H1 (cell line): ENCODE measurements at places on chromosomes 2 and 18. TPM values are rescaled to one million over a fixed set of nuclear protein-coding genes. Genes with fewer than 3 reads are reported as not detected.

GRCh38 chr2:201118961-201119854 is 3.2 kb downstream of the CFLAR start:
- no peak for DNase-seq

- no peak for DNase-seq
Measured at GRCh38 chr2:159516241-159516758, 100.0 kb downstream of the BAZ2B start.

DNA sequence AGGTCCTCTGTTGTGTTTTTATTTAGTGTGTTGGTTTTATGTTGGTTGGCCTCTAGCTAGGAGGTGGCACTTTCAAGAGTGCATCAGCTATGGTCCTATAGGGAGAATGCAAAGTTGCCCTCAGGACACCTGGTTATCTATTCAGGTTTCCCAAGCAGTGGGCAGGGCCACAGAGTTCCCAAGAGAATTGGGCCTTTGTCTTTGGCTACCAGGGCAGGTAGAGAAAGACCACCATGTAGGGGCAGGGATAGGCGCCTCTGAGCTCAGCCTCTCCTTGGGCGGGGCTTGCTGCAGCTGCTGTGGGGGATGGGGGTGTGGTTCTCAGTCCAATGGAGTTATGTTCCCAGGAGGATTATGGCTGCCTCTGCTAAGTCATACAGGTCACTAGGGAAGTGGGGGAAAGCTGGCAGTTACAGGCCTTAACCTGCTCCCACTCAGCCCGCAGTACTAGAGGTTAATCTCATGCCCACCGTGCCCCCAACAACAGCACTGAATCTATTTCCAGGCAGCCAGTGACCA is 26.0 kb downstream of the ABCB11 start:
- no peak for DNase-seq

- DNase-seq = no peak
Measured at GRCh38 chr2:239828192-239828972, 196.8 kb downstream of the NDUFA10 start.

DNA sequence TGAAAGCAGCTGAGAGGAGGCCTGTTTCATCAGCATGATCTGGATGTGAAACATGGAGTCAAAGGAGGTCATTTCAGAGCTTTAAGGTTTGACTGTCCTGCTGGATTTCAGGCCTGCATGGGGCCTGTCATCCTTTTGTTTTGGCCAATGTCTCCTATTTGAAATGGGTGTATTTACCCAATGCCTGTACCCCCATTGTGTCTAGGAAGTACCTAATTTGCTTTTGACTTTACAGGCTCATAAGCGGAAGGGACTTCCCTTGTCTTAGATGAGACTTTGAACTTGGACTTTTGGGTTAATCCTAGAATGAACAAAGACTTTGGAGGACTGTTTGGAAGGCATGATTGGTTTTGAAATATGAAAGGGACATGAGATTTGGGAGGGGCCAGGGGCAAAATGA is 19.3 kb upstream of the CYP27C1 start:
- peak; percentile 14 for DNase-seq

- no peak for DNase-seq
Measured at GRCh38 chr2:143162123-143162837, 33.1 kb downstream of the ARHGAP15 start.

DNA sequence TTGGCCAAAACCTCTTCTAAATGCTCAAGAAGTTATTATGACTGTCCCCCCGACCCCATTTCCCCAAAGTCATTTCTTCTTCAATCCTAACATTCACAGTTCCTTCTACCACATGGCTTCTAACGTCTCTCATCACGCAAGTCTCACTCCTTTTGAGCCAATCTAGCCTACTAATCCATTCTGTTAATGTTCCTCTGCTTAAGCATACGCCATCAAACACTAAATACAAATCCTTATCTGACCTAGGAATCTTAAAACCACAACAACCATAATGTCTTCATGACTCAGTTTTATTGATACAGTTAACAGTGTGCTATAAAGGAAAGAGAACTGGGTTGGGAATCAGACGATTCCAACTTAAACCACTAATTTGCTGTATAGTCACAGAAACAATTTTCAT is 23.9 kb downstream of the HNRNPLL start:
- DNase-seq = no peak

GRCh38 chr2:27261241-27261925 is 1.5 kb downstream of the SLC30A3 start:
- no peak for DNase-seq

DNA sequence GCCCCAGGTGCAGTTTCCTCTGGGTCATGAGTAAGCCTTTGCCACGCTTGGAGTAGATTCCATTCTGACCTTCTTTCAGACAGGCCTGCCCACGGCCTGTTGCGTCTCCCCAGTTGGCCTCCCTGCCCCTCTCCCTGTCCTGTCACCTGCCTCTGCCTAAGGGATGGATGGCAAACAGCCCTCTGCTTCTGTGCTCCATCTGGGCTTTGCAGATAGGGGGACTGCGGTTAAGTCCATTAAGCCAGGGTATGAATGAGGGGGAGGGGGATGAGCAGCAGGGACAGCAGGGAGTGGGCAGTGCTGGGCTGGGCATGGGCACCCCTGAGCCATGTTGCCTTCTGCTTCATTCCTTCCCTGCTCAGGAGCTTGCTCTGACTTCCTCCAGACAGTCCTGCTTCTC is 37.6 kb upstream of the B3GNT7 start:
- DNase-seq = no peak

DNA sequence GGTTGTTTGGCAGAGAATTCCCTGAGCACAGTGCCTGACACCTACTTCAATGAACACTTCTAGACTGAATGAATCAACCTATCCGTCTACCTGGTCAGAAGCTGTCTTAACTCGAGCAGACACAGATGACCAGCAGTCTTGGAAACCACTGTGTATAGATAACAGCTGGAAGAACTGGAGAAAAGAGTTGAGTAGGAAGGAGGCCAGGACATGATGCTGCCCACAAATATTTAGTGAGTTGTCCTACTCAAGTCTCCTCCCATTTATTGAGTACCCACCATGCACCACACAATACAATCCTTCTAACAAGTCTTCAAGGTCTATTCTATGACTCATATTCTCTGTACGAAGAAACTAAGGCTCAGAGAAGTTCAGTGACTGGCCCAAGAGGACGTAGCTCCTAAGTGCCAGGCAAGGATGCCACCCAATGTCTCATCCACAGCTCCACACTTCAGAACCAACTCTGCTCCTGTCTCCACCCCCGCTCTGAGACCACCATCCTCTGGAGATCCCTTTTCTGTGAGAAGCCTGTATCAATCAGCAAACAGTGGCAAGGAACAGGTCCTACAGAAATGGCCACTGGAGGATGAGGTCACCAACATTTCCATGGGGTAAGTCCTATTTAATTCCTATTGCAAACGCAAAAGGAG is 62.2 kb downstream of the GALNT14 start:
- no peak for DNase-seq

ZNF385B gene
- 2.9 and 3.7 TPM in 2 replicates for total RNA-seq

VAMP8 gene
- total RNA-seq = 34.4 and 38.1 TPM in 2 replicates

SATB2 gene
- 5.1 and 5.7 TPM in 2 replicates for total RNA-seq

WNT6 gene
- not detected in 2 replicates for total RNA-seq

RNF152 gene
- 2.2 and 2.7 TPM in 2 replicates for total RNA-seq

ACMSD gene
- total RNA-seq = not detected in 2 replicates

TANC1 gene
- total RNA-seq = 7.6 and 7.8 TPM in 2 replicates

THOC1 gene
- total RNA-seq = 59.3 and 66.4 TPM in 2 replicates

DOCK10 gene
- 1.3 and 1.6 TPM in 2 replicates for total RNA-seq

FBXO15 gene
- 0.46 and 0.84 TPM in 2 replicates for total RNA-seq

SLC16A14 gene
- total RNA-seq = 1.8 and 2.1 TPM in 2 replicates

FAM237A gene
- total RNA-seq = not detected in 2 replicates

IL36G gene
- total RNA-seq = not detected in 2 replicates

LAMA3 gene
- total RNA-seq = 3.3 and 5.0 TPM in 2 replicates

GNAL gene
- total RNA-seq = 18.2 and 18.3 TPM in 2 replicates

NOP58 gene
- total RNA-seq = 128 and 133 TPM in 2 replicates

DNAH7 gene
- 0.07 and 0.21 TPM in 2 replicates for total RNA-seq
